ENCODE measurements at places on chromosomes 5 and 9.

DNA sequence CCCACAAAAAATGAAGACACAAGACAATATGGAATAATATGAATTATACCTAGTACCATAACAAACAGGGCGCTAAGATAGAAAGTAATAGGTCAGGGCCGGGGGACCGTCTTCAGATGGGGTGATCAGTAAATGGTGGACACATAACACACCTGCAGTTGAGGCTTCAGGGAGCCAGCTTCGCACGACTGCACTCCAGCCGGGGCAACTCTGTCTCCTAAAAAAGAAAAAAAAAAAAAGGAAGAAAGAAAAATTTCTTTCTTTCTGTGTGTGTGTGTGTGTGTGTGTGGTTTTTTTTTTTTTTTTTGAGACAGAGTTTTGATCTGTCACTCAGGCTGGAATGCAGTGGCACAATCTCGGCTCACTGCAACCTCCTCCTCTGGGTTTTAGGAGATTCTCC lies 75.0 kb upstream of the HSPA9 start:
- DNase-seq: no peak

- peak; percentile 25 for DNase-seq
These were observed 115.4 kb downstream of the HSD17B3 start for GRCh38 chr9:96186591-96187011.

DNA sequence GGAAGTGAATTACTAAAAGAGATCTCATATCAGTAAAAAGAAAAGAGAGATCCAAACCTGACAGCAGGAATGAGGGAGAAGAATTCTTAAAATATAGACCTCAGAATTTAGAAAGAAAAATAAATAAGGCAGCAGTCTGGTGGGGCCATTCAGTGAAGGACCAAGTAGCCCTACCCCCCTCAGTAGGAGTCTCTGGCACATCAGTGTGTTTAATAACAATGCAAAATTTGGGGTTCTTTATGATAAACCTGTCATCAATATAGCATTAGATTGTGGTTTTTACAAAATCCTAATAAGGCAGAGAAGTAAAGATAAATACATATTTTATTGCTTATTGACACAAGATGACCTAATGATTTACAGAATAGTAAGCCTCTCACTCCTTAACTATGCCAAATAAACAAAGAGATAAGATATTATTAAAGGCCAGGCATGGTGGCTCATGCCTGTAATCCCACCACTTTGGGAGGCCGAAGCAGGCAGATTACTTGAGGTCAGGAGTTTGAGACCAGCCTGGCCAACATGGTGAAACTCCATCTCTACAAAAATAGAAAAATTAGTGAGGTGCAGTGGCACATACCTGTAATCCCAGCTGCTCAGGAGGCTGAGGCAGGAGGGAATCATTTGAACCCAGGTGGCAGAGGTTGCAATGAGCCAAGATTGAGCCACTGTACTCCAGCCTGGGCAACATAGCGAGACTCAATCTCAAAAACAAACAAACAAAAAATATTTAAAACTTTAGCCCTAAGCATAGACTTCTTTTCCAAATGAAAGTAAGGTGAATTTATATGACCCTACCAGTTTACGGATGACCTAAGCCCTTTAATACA lies 108.6 kb downstream of the BASP1 start:
- DNase-seq: no peak

GRCh38 chr5:14594378-14595074 lies 12.9 kb downstream of the OTULINL start:
- DNase-seq: no peak

All from iPS DF 19.7 (cell line).